ENCODE measurements at places on chromosomes 4 and X. TPM values are rescaled to one million over a fixed set of nuclear protein-coding genes. Genes with fewer than 3 reads are reported as not detected.

DNA sequence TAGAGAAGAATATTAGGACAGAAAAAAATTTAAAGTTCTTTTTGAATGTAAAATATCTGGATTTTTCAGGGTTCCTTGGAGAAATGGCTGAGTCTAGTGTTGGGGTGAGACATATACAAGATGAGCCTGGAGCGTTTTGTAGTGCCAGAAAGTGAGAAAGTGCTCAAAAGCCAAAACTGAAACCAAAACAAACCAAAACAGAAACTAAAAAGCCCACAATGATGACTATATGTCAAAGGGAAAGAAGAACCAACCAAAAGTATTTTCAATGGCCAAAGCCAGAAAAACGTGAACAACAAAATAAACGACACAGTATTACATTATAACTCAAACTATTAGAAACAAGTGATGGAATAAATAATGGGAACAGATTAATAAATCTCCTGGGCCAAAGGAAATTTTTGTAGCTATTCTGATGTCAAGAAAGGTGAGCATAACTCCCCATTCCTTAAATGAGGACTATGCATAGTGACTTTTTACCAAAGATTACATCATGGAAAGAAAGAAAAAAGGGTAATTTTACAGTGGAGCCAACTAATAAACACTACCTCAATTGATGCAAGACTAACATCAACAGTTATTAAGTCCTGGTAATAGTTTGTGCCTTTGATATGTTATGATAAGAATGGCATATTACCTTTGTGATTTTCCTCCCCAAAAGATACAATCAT is 1137.6 kb downstream of the C4orf33 start:
- DNase-seq = no peak

DNA sequence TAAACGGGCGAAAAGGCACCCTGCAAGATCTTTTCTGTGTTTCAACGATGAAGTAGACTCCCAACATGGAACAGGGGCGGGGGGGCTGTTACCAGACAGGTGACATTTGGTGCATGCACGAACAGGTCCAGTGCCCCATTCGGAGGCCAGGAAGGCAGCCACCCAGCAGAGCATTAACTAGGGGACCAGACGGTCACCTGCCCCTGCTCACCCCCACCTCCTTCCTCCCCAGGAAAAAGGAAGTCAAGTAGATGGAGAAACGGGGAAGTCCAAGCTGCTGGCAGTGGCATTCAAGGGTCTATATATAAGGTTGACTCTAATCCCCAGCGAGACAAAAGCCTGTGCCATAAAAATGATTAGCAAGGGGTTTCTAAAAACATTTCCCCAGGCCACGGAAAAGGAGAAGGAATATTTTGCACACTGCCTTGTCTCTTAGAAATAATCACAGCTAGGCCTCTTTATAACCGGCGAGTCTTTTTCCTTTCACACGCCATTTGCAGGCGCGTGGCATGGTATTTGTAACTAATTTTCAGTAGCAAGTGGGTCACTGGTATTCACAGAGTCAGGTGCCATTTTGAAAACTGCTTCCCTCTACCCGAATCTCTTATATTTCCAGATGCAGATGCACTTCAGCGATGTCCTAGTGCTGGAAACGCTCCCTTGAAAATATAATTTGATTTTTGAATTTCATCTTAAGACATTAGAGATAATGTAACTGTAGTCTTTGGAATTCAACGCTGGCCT is 1.2 kb upstream of the TMSB4X start:
- no peak for DNase-seq

GRCh38 chr4:57065730-57066482 is 44.3 kb downstream of the IGFBP7 start:
- DNase-seq = no peak

Gene TSR2
- total RNA-seq = 13.6 TPM

GRCh38 chr4:145341381-145341780 is 140.3 kb upstream of the SMAD1 start:
- DNase-seq = no peak

DNA sequence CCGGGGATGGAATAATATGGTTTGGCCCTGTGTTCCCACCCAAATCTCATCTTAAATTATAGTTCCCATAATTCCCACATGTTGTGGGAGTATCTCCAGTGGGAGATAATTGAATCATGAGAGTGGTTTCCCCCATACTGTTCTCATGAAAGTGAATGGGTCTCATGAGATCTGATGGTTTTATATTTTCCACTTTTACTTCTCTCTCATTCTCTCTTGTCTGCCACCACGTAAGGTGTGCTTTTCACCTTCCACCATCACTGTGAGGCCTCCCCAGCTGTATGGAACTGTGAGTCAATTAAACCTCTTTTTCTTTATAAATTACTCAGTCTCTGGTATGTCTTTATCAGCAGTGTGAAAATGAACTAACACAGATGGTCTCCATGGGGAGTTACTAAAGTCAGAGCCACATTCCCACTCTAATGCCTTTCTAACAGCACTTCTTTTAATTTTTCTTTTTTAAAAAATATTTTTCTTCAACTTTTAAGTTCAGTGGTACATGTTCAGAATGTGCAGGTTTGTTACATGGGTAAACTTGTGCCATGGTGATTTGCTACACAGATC is 306.6 kb downstream of the DTHD1 start:
- no peak for DNase-seq

Gene SLC9A6
- 13.6 TPM for total RNA-seq

Gene RBM41
- 11.2 TPM for total RNA-seq

- DNase-seq = no peak
Observed at GRCh38 chrX:130999360-130999759, 58.8 kb upstream of the ARHGAP36 start.

GRCh38 chr4:141210168-141210567 is 10.5 kb upstream of the ZNF330 start:
- DNase-seq = no peak

- DNase-seq = no peak
Observed at GRCh38 chrX:83845397-83845796, 15.5 kb upstream of the CYLC1 start.

DNA sequence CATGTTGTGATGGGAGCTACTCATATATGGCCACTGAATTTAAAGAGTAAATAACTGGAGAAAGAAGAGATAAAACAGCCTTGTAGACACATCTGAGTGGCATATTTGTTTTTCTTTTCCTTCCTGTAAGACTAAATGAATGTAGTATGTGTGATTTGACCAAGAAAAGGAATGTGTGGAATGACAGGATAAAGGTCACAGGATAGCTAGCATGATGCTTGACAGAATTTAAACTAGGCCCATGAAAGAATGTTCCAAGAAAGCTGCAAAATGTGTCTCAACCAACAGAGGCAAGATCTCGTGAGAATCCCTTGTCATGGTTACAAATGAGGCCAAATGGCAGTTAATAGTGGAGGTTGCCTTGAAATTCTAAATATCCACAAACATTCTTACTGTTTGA is 137.0 kb downstream of the KCNIP4 start:
- no peak for DNase-seq

- DNase-seq = no peak
Observed at GRCh38 chr4:11338956-11339782, 89.5 kb downstream of the HS3ST1 start.

Gene SPANXA2
- 25.7 TPM for total RNA-seq

DNA sequence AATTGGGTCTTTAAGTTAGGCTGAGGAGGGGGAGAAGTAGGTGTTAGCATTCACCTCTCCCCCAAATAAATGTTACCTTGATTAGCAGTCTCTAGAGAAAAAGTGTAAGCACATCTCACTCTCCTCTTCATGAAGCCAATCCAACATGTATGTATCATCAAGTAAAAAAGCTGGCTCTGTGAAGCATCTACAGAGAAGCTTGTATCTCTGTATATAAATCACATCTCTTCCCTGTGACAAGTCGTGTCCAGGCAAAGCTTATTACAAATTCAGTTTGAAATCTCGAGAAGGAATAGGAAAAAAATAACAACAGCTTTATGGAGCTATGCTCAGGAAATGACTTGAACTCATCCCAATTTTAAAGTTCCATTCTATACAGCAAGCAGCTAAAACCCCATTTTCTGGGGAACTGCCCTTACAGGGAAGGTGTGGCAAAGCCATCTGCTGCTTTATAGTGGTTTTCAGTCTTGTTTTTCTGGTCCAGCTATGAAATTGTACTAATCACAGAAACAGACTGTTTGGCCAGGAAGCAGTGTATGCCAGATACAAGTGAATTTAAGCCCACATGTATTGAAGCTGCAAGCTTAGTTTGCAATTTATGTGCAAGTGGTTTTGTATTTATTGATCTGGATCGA is 313.3 kb upstream of the NOCT start:
- DNase-seq = no peak

Gene PDE6B
- total RNA-seq = 4.2 TPM

Gene BOD1L1
- total RNA-seq = 17.5 TPM

- no peak for DNase-seq
Observed at GRCh38 chr4:46793036-46793435, 116.0 kb downstream of the COX7B2 start.

- no peak for DNase-seq
Observed at GRCh38 chrX:42530027-42530426, 247.9 kb downstream of the PPP1R2C start.

Gene MPP1
- total RNA-seq = 21.8 TPM

GRCh38 chrX:132090403-132091159 is 37.2 kb downstream of the FRMD7 start:
- DNase-seq = no peak

Gene NUDT11
- total RNA-seq = 40.5 TPM

DNA sequence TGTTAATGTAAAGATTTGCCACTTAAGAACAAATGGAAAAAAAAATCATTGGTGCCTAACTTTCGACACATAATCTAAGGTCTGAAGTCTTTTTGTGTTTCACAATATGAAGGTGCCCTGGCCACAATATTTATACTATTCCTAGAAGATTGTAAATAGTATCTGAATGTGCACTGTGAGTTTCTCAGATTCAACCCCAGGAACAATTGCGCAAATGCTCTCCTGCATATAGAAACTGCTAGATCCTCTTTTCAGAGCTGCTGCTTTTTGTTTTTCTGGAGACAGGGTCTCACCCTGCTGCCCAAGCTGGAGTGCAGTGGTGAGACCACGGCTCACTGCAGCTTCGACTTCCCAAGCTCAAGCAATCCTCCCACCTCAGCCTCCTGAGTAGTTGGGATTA is 480.1 kb upstream of the FTHL17 start:
- no peak for DNase-seq

Gene FATE1
- not detected for total RNA-seq

DNA sequence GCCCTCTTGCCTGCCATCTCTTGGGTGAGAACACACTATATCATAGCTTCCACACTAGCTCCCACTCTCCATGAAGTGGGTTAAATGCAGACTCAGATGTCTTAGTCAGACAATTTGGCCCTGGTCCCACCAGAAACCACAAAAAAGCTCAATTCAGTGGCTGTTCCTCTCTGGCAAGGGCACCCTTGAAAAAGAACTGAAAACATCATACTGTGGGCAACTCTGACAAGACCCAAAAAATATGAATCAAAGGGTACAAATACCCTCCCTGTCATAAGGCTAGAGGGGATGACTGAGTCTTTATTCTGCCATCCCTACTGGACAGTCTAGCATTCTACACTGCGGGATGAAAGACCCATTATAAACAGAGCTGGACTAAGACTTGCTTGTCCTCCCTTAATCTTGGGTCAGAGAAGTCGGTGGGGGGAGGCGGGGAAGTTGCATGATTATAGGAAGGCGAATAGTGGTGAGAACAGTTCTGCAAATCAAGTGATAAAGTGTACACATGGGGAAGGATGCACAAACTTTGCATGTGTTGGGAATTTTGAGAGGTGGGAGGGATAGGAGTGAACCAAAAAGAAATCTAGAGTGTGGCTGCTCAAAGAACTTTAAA is 172.1 kb downstream of the OPHN1 start:
- DNase-seq = peak; percentile 19

GRCh38 chrX:139202742-139203420 is 327.7 kb upstream of the F9 start:
- DNase-seq = no peak

Gene ARSD
- total RNA-seq = 7.6 TPM

DNA sequence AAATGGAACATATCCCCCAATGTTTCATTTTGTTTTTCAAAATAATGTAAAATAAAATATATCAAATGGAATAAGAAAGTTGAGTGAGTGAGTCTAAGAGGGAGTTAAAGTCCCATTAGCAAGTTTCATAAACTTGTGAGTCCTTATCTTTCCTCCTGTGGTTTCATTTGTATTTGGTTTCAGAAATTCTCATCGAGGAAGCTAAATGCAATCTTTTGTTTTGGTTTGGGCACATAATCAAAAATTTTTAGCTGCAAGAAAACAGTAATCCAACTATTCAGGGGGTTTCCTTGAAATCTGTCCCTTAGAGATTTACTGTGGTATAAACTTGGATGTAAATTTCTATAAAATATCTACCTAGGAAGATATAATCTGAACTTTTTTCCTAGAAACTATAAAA is 124.2 kb downstream of the CAMK2D start:
- DNase-seq = peak; percentile 4

GRCh38 chr4:165385126-165385525 is 6.3 kb downstream of the CPE start:
- DNase-seq = no peak

- DNase-seq = no peak
Observed at GRCh38 chr4:25110527-25111329, 49.5 kb downstream of the SEPSECS start.

Gene F8A1
- 4.4 TPM for total RNA-seq

- DNase-seq = no peak
Observed at GRCh38 chr4:173934201-173934600, 349.3 kb downstream of the FBXO8 start.

- DNase-seq = peak; percentile 8
Observed at GRCh38 chr4:23934223-23934622, 44.4 kb upstream of the PPARGC1A start.

GRCh38 chr4:93319041-93319440 is 509.5 kb upstream of the ATOH1 start:
- DNase-seq = no peak

GRCh38 chr4:99617374-99617773 is 40.3 kb downstream of the C4orf54 start:
- no peak for DNase-seq

- no peak for DNase-seq
Observed at GRCh38 chr4:159248384-159249178, 145.7 kb downstream of the RAPGEF2 start.

Gene XPNPEP2
- not detected for total RNA-seq

GRCh38 chr4:1168191-1169101 is 3.9 kb downstream of the SPON2 start:
- no peak for DNase-seq

Gene SYN1
- total RNA-seq = not detected

Gene EDNRA
- total RNA-seq = 0.11 TPM

GRCh38 chrX:15854712-15855567 is at the start of gene AP1S2:
Gene AP1S2, minus strand, starts transcription at chrX:15854813. Its CDS starts 2,289 bp downstream, at chrX:15852524.
- DNase-seq = peak; percentile 93

Gene RAB28
- 24.1 TPM for total RNA-seq

Gene SASH3
- total RNA-seq = not detected

DNA sequence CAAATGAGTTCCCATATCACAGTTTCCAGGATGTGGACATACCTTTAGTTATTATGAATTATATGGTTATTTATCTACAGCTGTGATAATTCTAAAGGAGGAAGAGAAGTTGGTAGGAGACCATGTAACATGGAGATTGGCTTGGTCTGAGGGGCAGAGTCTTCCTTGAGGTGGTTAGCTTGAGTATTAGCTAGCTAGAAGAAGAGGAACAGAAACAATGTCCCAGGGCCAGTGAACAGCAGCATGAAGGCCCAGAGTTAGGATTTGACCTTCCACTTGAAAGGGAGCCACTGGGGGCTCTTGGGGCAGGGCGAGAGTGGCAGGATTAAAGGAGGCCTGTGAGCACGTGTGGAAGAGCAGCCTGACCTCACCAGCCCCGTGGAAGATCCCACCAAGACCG is 5.6 kb upstream of the JAKMIP1 start:
- no peak for DNase-seq

All from Daoy (cell line).